ENCODE measurements at places on chromosomes 7 and 10. TPM values are rescaled to one million over a fixed set of nuclear protein-coding genes. Genes with fewer than 3 reads are reported as not detected.

- no peak overlapping the region for H3K4me3 ChIP-seq
- no peak overlapping the region for H3K27ac ChIP-seq
- no peak for DNase-seq
- no peaks in the 10 kb centered on the region for H3K27me3 ChIP-seq
These were observed 67.5 kb downstream of the PFKFB3 start for GRCh38 chr10:6269953-6270867.

DNA sequence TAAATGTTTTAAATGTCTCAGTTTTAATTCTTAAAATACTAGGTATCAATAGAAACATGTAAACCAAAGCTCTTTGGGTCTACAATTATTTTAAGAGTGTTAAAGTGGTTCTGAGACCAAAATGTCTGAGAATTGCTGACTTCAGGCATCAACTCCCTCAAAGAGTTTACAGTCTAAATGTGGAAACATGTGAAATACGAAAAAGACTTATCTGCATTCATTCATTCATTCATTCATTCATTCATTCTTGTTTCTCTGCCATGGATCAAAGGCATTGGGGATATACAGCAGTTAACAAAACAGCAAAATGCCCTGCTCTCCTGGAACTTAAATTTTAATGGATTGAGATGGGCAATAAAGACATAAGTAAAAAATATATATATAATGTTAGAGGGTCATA is 69.8 kb downstream of the BLNK start:
- H3K27ac ChIP-seq: no peak overlapping the region
- H3K36me3 ChIP-seq: no peaks in the 10 kb centered on the region
- no peaks in the 10 kb centered on the region for H3K27me3 ChIP-seq
- H3K4me3 ChIP-seq: no peak overlapping the region
- no peaks in the 10 kb centered on the region for H3K4me1 ChIP-seq

GRCh38 chr7:42241424-42241823 is 4.4 kb upstream of the GLI3 start:
- H3K27me3 ChIP-seq: no peaks in the 10 kb centered on the region
- H3K4me3 ChIP-seq: no peak overlapping the region
- H3K36me3 ChIP-seq: no peaks in the 10 kb centered on the region
- no peak overlapping the region for H3K27ac ChIP-seq
- DNase-seq: no peak

GRCh38 chr7:69656077-69656476 is 57.8 kb downstream of the AUTS2 start:
- peaks cover 8% of the 10 kb centered on the region for H3K4me1 ChIP-seq
- no peaks in the 10 kb centered on the region for H3K27me3 ChIP-seq
- H3K27ac ChIP-seq: no peak overlapping the region
- H3K36me3 ChIP-seq: no peaks in the 10 kb centered on the region

GRCh38 chr10:34651416-34652195 is 163.5 kb downstream of the PARD3 start:
- no peaks in the 10 kb centered on the region for H3K36me3 ChIP-seq
- no peak overlapping the region for H3K4me3 ChIP-seq
- DNase-seq: peak; percentile 13

GRCh38 chr10:60466267-60467201 is 76.9 kb upstream of the ANK3 start:
- H3K4me3 ChIP-seq: no peak overlapping the region
- no peak overlapping the region for H3K27ac ChIP-seq
- peaks cover 26% of the 10 kb centered on the region for H3K4me1 ChIP-seq
- no peaks in the 10 kb centered on the region for H3K27me3 ChIP-seq

- H3K27ac ChIP-seq: no peak overlapping the region
- DNase-seq: no peak
- no peaks in the 10 kb centered on the region for H3K4me1 ChIP-seq
- H3K36me3 ChIP-seq: no peaks in the 10 kb centered on the region
- no peak overlapping the region for H3K4me3 ChIP-seq
These were observed 13.6 kb upstream of the STN1 start for GRCh38 chr10:103931603-103932002.

Gene GHRHR
- total RNA-seq: not detected

All from GM23248 (cell line).